ENCODE measurements at places on chromosomes 3 and 15. TPM values are rescaled to one million over a fixed set of nuclear protein-coding genes. Genes with fewer than 3 reads are reported as not detected.

DNA sequence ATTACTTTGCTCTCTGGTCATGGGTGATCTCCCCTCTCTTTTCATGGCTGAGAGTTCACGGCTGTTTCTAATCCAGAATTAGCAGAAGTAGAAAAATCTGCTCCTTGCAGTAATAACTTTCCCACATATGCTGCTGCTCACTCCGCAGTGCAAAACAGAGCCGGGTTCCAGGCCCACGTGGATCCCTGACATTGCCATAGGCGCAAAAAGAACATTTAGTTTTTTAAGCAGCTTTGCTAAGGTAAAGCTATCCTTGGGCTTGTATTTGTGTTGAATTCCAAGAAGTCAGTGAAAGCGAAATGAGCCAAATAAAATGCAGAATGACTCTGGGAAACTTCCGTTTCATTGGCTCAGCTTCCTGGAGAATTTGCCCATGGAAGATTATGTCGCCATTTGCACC is 633.7 kb upstream of the SUCLG2 start:
- ATAC-seq = no peak

DNA sequence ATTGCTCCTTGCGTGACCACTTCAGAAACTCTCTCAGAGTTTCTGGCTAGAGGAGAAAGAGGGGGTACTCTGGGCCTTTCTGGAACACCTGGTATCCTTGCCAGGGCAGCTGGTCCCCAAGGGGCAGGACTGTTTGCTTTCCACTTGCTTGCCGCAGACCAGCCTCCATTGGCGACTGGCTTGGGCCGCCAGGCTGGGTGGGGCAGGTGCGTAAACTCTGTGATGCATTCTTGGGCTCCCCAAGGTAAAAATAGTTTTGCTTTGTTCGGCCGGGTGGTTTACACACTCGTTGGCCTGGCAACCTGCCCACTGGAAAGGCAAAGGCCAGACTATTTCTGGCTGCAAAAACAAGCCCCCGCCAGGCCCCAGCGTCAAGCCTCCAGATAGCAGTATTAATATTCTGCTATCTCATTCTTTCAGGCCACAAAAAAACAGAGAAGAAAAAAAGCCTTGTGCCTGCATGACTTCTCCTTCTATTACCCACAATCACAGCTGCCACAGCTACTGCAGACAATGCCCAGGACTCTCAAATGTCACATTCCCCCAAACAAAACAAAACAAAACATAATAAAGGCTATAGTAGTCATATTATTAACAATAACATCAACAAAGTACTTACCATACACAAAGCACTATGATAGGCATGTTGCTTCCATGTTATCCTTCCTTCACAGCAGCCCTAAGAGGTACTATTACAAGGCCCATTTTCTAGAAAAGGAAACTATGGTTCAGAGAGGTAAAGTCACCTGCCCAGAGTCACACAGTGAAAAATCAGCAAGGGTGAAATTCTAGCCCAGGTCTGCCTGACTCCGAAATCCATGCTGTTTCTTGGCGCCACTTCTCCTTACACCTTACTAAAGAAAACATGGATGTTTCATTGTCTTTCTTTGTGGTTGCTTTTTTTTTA is 14.0 kb upstream of the SSUH2 start:
- ATAC-seq = no peak

- ATAC-seq = no peak
These were observed 79.4 kb upstream of the CADPS start for GRCh38 chr3:62954580-62954979.

DNA sequence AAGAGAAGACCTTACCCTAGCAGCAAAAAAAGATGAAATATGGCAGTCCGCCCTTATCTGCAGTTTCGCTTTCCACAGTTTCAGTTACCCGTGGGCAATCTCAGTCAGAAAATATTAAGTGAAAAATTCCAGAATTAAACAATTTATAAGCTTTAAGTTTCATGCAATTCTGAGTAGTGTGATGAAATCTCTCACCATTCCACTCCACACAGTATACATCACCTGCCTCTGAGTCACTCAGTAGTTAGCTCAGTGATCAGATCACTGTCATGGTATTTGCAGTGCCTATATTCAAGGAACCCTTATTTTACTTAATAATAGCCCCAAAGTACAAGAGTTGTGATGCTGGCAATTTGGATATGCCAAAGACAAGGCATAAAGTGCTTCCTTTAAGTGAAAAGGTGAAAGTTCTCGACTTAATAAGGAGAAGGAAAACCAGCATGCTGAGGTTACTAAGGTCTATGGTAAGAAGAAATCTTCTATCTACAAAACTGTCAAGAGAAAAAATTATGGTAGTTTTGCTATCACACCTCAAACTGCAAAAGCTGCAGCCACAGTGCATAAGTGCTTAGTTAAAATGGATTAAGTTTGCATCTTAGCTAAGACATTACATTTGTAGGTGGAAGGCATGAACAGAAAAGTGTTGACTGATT is 48.1 kb downstream of the HSPBAP1 start:
- ATAC-seq = no peak

- no peak for ATAC-seq
These were observed 304.9 kb upstream of the ADAMTS9 start for GRCh38 chr3:64992530-64993285.

DNA sequence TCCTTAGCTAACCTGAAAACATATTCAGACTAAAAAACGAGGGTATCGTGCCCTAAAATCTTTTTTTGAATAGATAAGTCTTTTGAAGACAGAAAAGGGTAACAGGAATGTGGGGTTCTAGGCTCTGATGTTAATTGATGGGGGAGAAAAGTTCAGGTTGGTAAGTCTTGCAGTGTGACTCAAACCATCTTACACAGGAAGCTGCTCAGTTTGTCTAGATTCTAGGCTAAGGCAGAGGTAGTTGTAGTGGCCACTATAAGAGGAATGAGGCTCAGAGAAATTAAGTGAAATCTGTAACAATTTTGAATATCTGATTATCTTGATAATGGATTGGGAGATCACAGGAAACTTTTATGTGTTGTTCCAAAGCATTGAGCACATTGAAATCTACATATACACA is 267.9 kb downstream of the PDCD6IP start:
- ATAC-seq = no peak

GRCh38 chr15:40929660-40930429 is 705 bp downstream of the DLL4 start:
- ATAC-seq = peak; percentile 5

- no peak for ATAC-seq
These were observed 598 bp upstream of the GMNC start for GRCh38 chr3:190863119-190863465.

DNA sequence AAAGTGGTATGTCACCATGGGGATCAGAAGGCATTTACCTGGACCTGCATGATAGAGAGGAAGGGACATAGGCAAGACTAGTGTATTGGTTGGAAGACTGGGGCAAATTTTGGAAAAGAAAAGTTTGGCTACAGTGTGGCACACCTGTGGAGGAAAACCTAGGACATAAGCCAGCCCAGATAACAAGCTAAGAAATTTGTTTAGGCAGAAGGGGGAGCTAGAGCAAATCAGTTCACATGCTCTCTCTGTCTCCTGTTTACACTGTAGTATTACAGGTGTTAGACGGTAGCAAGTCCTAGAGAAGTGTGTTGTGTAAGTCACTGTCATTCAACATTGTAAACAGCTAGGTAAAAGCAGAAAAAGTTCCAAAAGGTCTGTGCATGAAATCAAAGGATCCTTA is 11.9 kb upstream of the ALDH1A2 start:
- no peak for ATAC-seq

GRCh38 chr3:39724233-39724846 is 85.1 kb upstream of the MYRIP start:
- no peak for ATAC-seq

DNA sequence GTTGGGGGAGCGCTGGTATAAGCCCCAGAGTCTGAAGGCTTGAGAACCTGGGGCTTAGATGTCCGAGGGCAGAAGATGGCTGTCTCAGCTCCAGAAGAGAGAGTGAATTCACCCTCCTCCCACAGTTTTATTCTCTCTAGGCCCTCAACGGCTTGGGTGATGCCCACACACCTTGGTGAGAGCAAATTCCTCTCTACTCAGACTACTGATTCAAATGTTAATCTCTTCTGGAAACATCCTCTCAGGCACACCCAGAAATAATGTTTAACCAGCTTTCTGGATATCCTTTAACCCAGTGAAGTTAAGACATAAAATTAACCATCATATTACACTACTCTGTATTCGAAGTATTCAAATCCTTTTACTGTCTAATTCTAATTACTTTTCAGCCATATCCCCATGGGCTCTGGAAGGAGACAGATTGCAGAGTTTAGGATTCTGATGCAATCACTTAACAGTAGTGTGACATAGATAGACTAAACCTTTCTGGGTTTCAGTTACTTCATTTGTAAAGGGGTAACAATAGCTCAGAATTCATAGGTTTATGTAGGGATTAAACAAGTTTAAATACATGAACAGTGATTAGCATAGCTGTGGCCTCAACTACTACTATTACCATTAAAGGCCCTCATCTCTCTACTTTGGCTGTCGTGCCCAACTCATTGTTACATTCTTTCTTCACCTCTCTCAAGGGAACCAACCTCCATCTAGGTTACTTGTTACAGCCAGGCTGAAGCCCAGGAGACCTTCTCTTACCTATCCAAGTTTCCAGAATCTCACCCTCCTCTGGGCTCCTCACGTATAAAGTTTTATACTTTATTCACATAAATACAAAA is 25.7 kb upstream of the ANO10 start:
- ATAC-seq = no peak

DNA sequence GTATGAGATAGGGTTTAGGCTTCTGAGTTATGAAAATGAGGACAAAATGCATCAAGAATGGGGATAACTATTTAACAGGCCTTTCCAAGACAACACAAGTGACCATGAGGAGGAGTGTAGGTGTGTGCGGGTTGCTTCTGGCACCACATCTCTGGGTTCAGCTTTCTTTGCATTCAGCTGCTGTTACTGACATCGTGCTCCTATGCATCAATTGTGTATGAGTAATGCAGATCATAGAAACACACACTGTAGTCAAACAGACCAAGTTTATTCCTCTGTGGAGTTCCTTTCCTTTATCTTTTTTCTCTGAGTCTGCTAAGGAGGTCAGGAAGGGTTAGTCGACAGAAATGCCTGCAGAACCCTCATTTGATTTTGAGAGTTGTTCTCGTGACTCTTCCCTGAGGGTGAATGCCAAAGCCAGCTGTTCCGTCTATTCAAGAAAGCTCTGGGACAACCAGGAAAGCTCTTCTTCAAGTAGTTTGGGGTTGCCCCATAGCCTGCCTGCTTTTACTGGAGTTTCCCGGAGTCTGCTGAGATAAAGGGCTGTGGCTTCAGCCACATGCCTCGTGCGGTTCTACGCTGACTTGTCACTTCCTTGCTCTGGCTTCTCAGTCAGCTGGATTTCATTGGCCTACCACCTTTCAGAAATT is 136.7 kb upstream of the TLE3 start:
- peak; percentile 53 for ATAC-seq

DNA sequence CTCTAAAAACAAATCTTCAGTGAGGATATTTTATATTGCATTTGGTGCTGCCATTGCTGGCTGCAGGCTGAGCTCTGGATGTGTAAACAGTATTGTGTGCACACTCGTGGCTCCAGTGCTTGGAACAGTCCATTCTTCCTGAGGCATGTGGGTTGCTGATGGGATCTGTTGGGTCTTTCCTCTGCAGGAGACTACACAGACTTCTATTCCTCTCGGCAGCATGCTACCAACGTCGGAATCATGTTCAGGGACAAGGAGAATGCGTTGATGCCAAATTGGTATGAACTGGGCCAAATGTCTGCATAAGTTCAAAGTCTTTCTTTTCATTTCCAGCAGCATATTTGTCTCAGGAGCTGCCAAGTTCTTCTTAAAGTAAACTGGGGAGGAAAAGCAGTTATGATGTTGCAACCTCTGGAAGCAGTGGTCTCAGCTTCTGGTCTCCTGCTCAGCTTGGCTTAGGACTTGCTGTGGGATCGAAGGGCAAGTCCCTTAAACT is 9.3 kb downstream of the FAH start:
- no peak for ATAC-seq

- ATAC-seq = no peak
These were observed 176.4 kb upstream of the UBE2E1 start for GRCh38 chr3:23629181-23629894.

GRCh38 chr3:20143519-20143918 is 42.5 kb downstream of the SGO1 start:
- ATAC-seq = no peak

- no peak for ATAC-seq
These were observed 28.9 kb downstream of the PLA2G4D start for GRCh38 chr15:42065468-42065867.

DNA sequence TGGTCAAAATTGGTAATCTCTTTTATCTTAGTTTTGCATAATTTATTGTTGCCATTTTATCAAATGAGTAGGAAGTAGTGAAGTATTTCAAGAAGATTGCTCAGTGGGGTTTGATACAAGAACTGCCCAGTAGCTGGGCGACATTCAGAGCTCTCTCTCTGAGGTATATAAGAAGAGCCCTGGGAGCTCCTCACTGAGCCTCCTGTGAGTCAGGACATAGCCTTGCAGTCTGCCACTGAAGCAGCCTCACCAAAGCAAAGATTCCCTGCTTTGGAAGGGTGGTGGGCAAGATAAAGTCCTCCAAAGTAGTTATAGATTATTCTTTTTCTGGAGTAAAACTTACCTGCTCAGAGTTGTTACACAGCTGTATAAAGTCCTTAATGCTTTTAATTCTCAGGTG is 26.1 kb downstream of the SKIL start:
- no peak for ATAC-seq

DNA sequence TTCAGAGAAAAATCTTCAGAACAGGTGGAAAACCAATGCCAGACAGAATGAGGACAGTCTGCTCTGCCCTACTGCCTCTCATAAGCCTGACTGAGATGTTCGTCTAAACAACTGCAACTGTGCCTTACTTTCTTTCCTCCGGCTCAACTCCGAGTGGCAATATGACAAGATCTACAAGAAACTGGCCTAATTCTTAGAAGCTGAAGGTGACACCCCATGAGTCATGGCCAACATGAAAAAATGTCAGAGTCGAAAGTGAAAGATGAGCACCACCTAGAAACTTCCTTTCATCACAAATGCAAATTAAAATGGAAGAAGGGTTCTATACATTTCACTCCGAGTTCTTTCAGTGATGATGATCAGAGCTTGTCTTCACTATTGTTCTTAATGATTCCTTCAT is 12.9 kb downstream of the PCYT1A start:
- ATAC-seq = peak; percentile 86

DNA sequence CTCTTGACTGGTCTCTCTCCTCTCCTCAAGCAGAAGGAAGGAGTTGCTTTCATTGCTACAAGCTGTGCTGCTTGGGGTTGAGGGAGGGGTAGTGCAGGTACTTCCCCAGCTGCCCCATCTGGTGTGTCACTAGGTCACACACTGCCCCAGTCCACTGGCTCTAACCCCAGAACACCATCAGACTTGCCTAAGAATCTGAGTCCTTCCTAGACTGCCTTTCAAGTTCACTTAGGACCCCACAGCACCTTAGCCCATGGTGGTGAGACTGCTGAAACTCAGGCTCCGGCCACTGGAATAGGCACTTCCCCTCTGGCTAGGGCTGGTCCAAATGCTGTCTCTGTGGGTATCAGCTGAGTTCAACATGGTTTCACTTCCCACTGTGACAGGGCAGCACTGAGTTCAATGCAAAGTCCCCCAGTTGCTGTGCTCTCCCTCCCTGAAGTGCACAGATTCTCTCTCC is 279.7 kb upstream of the GOLGA6L4 start:
- ATAC-seq = no peak

GRCh38 chr3:24494618-24495325 is at the start of gene THRB:
THRB (minus strand) TSS chr3:24494850.
- no peak for ATAC-seq

Gene TFDP2
- total RNA-seq = 24.1 TPM

Gene SLC51A
- not detected for total RNA-seq

Gene GOLGA8K
- not detected for total RNA-seq

Gene SLC22A13
- 0.99 TPM for total RNA-seq

Gene NR1I2
- 0.43 TPM for total RNA-seq

Gene CHL1
- not detected for total RNA-seq

Gene GTPBP8
- total RNA-seq = 23.6 TPM

Gene CCDC13
- not detected for total RNA-seq

Gene P2RY13
- total RNA-seq = not detected

Gene FAM107A
- not detected for total RNA-seq

Gene CDHR4
- not detected for total RNA-seq
